ENCODE measurements at places on chromosomes 5 and 9.

DNA sequence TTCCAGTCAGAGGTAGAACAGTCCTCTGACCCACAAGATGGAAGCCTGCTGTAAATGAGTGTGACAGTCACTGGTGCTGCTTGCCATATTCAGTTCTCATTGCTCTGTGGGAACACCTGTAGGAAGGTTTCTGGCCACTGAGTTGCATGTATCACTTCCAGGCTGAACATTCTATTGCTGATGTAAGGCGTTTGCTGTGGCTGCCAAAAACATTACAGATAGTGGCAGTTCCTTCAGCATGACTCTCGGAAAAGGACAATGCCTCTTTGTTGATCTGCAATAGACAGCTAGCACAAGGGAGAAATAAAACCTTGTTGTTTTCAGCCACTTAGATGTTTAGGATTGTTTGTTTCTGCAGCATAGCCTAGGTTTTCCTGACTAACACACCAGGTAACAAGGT, 217.2 kb downstream of the AGTPBP1 start:
- no peak for DNase-seq

- no peak for DNase-seq
Measured at GRCh38 chr9:8838136-8838535, 1038.6 kb upstream of the DMAC1 start.

GRCh38 chr5:14243766-14244165, 100.6 kb downstream of the TRIO start:
- DNase-seq: no peak

DNA sequence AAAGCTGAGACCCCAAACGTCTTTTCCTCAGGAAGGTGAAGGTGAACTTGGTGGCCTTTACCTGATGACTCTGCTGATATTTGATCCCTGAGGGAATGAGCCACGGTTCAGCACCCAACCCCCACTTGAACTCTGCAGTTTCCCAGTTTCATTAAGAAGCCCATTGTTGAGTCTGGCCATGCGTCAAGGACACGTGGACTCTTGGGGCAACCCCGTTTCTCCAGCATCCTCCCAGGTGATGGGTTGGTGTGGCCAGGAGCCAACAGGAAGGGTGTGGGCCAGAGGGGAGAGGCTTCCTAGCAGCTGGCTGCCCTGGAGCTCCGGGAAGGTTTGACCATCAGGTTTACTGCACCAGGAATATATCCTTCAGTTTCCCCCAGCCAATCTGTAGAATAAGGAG, 59.5 kb upstream of the GNE start:
- no peak for DNase-seq

DNA sequence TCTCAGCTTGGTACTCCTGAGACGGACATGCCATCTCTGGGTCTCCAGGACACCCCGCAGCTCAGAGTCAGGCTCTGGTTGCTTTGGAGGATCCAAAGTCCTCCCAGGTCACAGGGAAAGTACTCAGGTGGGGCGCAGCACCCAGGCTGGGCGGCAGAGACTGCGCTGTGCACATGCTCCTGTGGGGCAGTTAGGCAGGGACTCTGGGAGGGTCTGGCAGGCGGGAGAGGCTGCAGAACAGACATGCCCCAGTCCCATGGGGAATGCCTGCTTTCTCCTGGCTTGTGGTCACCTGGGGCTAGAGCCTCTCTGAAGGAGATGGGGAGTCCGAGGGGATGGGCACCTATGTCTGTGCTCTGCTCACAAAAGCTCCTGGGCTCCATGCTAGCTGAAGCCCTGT, 45.3 kb upstream of the ITGA2 start:
- no peak for DNase-seq

GRCh38 chr9:7828334-7828733, 28.8 kb upstream of the DMAC1 start:
- DNase-seq: no peak

DNA sequence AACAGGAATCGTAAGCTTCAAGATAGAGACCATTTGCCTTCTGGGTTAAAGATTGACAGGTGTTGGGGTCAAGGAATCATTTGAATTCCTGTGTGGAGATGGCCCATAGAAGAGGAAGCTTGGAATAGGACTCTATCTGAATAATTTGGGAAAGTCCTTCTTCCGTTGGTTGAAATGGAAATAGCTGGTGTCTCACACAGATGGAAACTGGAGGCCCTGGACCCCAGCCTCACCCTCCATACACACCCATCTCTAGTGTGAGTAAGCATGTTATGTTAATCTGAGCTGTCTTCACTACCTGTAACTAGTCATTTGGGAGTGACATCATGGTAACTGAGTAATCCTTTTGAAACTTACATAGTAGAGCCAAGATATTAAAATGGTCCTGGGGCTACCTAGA, 184.4 kb downstream of the CD180 start:
- no peak for DNase-seq

DNA sequence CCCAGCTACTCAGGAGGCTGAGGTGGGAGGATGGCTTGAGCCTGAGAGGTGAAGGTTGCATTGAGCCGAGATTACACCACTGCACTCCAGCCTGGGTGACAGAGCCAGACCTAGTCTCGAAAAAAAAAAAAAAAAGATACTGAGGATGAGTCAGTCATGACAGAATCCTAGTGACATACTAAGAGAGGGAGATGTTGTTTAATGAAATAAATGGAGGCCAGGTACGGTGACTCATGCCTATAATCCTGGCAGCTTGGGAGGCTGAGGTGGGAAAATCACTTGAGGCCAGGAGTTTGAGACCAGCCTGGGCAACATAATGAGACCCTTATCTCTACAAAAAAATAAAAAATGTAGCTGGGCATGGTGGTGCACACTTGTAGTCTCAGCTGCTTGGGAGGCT, 107.2 kb downstream of the ZFAND5 start:
- DNase-seq: no peak

DNA sequence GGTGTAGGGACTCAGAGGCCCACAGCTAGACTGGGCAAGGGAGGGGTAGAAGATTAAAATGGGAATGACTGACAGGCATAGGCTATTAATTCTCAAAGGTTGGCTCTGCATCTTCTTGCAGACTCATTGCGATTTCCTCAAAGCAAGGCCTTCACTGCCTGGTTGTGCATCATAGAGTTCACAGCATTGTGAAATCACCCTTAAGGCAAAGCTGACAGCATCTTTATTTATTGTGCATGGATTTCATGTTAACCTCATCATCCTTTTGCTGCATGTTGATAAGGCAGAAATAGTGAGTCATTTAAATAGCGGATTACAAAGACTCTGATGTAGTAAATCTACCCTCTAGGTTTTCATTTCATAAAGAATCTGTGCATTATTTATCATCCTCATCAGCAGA, 13.6 kb upstream of the PALM2AKAP2 start:
- DNase-seq: no peak

DNA sequence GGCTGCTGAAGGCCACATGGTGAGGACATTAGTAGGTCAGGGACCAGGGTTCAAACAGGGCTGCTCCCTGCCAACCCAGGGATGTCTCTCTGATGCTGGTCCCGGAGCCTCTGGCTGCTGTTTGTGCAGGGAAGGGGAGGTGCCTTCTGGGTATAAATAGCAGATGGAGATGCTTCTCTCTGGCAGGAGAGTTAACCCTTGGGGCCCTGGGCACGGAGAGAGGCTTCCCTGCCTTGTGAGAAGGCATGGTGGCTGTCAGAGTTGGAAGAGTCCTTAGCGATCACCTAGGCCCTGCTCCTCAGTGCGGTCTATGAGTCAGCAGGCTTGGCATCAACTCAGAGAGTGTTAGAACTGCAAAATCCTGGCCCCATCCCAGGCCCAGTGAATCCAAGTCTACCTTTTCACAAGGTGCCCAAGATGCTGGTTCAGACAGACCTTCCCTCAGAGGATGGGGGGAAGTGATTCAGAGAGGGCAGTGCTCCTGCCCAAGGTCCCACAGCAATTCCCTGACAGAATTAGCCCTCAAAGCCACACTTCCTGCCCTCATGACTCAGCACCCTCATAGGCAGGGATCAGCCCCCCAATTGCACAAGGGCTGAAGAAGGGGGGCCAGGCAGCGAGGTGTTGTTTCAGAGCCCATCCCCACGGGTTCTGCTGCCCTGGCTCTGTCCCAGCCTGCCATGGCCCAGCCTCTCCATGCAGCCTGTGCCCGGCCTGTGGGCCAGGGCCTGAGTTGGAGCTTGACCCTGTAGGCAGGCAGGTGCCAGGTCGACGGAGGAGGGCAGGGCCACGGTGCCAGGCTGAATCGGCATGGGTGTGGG, 25.6 kb downstream of the CAMK2A start:
- DNase-seq: no peak

DNA sequence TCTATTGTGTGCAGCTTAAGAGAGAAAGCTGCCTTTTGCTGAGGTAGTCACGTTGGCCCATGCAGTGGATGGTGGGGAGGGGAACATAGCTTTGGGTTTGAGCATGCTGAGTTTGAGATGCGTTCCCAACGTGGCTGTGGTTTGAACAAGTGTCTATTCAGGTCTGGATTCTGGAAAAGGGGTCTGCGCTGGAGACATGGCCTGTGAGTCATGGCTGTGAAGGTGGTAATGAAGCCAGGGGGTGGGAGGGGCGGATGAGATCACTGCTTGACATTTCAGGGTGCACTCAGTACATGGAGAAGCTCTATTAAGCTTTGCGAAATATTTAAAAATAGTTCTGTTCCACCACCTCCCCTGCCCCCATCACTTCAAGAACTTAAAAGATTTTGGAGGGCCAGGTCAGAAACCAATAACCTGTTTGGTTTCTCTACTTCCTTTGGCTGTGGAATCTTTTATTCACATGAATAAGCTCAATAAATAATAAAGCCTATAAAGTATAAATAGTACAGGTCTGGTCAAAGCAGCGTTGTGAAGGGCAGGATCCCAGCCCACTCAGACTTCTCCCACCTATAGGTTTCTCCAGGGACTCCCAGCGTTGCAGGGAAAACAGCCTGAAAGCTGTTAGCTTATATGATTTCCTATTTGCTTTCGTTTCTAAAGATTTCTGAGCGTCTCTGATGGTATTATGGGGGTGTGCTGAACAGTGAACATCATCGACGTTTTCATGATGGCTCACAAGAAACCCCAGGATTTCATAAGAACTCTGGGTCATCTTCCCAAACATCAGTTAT, 189.9 kb downstream of the NSG2 start:
- no peak for DNase-seq

DNA sequence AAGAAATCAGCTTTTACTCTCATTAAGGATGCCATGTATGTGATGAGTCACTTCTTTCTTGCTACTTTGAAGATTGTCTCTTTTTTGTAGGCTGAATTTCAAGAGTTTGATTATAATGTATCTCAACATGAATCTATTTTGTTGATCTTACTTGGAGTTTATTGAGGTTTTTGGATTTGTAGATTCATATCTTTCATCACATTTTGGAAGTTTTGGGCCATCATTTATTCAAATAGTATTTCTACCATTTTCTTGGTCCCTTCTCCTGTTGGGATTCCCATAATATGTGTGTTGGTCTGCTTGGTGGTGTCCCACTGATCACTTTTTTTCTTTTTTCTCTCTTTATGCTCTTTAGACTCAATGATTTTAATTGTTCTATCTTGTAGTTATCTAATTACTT, 116.3 kb downstream of the CNTLN start:
- no peak for DNase-seq

DNA sequence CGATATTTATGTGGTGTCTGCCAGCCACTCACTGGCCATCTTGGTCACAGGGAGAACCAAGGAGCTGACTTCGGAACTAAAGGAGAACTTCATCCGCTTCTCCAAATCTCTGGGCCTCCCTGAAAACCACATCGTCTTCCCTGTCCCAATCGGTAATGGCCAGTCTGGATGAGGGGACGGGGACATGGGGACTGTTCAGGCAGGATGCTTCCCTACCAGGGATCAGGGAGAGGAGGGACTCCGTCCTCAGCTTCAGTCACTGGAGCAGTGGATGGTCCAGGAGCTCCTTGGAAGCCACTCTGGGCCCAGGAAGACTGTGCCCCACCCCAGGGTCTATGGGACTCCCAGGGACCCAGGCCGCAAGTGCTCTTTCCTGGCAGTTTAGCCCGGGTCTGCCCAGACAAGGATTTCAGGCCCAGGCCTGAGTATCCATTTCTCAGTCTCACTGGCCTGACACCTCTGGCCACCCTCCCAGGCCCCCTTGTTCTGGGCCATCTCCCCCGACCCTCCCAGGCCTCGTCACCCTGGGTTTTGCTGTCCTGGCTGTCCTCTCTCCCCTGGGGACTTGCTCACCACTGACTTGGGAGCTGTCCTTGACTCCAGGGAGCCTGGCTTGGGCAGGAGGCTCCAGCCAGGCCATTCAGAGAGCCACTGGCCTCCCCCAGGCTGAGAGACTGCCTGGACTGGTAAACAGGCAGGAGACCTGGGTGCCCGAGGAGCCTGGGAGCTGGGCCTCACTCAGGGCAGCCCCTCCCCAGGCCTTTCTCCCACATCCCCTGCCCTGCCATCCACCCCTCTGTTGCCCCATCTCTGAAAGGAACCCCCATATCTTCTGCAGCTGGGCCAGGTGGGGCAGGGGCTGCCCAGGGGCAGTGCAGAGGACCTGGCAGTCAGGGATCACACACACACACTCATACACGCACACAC, 3.1 kb downstream of the LCN2 start:
- DNase-seq: no peak

DNA sequence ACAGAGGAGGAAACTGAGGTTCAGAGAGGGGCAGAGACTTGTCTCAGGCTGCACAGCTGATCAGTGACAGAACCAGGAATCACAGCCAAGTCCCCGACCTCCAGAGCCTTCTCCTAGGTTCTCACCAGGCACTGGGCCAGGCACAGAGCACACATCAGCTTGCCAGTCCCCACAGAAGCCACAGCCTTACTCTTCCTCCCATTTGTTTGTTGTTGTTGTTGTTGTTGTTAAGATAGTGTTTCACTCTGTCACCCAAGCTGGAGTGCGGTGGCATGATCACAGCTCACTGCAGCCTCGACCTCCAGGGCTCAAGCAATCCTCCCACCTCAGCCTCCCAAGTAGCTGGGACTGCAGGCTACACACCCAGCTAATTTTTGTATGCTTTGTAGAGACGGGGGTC, 41.4 kb downstream of the NAIF1 start:
- DNase-seq: no peak

GRCh38 chr5:168244838-168245559, 46.4 kb upstream of the WWC1 start:
- no peak for DNase-seq

DNA sequence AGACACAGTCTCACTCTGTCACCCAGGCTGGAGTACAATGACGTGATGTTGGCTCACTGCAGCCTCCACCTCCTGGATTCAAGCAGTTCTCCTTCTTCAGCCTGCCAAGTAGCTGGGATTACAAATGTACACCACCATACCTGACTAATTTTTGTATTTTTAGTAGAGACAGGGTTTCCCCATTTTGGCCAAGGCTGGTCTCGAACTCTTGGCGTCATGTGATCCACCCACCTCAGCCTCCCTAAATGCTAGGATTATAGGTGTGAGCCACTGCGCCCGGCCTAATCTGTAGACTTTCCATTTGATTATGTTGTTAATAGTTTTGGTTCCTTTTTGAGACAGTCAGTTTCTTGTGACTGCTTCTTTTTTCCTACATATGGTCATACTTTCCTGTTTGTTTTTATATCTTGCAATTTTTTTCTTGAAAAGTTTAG, 31.0 kb downstream of the MTREX start:
- peak; percentile 72 for DNase-seq

- no peak for DNase-seq
Measured at GRCh38 chr5:50606179-50606578, 60.3 kb upstream of the PARP8 start.

- no peak for DNase-seq
Measured at GRCh38 chr9:133686642-133687575, 50.7 kb downstream of the DBH start.
